Activated naive CD4-positive, alpha-beta T cell treated with anti-CD3 and anti-CD28 coated beads, Interleukin-2, amount 50 U/mL, for 72 hours (primary cell): ENCODE measurements at places on chromosomes 5 and 9.

DNA sequence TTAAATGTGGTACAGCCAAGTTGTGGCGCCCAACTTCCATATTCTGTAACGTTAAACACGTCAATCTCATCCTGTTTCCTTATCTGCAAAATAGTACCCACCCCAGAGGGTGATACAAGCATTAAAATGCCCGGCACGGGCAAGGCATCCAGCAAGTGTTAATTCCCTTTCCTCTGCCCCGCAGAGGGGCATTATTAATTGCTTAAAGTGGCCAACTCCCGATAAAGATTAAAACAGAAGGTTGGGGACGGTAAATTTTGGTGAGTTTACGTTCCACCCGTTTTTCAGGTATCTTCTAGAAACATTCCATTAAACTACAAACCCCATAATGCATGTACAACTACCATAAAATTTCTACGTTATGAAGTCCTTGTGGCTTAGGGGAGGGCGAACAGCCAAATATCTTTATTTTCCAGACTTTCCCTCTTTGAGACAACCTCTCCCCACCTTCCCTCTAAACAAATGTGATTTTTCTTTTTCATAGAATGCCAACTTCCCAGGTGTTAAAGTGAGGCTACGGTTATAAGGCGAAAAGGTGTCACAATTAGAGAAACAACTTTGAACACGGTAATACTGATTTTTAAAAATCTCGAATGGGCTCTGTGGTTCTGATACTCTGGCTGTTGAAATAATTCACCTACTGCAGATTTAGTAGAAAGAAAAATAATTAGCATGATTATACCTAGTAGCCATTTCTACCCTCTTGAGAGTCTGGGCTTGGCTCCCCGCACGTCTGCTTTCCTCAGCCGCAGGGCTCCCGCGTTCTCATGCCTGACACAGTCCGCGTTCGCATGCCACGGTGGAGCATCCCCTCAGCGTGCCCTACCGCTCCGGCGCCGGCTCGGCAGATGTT is 1.2 kb upstream of the GPBP1 start:
- DNase-seq, result no peak

DNA sequence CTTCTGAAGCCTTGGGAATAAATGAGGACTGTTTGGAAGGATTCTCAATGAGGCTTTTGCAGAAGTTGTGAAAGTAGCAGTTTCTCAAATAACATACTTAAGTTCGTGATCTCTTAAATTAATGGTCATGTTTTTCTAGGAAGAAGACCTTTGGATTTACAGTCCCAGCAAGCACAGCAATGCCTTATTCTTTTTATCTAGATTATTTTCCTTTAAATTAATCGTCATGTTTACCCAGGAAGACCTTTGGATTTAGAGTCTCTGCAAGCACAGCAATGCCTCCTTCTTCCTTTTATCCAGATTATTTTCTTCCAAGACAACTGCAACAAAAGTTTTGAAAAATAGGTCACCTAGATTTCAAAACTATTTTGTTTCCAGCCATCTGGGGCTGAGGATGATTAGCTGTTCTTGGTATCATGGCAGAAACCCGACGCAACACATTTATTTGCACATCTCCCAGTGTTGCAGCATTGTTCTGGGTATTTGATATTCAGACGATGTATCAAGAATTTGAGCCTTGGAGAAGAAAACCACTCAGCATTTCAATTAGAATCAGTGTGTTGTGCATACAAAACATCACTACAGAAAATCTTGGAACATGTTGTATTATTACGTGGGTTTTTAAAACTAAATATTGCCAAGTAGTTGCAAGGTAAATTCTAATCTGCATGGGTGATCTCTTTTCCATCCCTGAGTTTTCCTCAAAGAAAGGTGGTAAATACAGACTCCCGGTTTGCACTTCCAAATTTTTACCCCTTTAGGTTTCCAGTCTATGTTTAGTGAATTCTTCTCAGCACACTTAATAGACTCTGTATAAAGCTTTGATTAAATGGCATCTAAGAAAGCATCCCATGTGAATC is 50.9 kb downstream of the JAKMIP2 start:
- DNase-seq, result no peak

DNA sequence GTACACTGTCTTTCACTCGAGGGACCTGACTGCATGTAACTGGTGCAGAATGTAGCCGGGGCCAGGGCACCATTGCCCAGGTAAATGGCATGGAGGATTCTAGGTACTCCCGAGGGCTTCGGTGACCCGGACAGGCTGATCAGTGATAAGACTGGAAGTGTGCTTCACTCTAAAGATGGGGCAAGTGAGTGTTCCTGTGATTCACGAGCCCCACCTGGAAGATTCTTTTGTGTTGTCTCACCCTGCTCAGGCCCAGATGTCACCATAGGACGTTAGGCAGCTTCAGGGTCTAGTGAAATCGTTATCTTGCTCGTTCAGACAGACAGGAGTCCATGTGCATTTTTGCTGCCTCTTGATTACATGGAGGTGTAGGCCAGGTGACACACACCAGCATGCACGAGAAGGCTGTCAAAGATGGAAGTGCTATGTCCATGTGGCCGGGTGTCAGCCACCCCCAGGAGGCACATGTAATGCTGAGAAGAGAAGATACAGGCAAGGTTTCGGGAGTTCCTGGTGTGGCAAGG is 73.9 kb downstream of the WNK2 start:
- DNase-seq, result peak; percentile 37

- no peak for DNase-seq
Observed at GRCh38 chr9:78962156-78962555, 609.6 kb upstream of the TLE4 start.

DNA sequence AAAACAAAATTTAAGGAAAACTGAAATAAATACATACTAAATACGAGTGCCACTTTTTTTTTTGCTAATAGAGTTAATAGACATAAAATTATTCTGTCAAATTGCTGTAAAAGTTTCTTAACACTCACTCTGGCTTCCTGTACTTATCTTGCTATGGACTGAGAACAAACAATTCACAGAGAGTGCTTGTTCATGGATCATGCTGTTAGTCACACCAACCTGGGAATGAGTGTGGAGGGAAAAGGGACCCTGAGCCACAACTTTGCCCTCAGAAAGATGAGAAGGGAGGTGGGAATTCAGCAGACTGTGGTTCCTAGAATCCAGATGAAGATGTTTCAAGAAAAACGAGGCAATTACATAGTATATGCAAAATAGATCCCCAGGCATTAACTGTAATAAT is 246.9 kb downstream of the FBXL7 start:
- no peak for DNase-seq

- DNase-seq, result no peak
Observed at GRCh38 chr5:130135506-130135905, 231.2 kb downstream of the CHSY3 start.
